ENCODE measurements at places on chromosomes 13 and 19. TPM values are rescaled to one million over a fixed set of nuclear protein-coding genes. Genes with fewer than 3 reads are reported as not detected.

ICAM3 gene
- 11.2 TPM for polyA plus RNA-seq

MADCAM1 gene
- 3.7 TPM for polyA plus RNA-seq

C19orf81 gene
- polyA plus RNA-seq: 4.3 TPM

ZSCAN4 gene
- polyA plus RNA-seq: not detected

ZNF536 gene
- polyA plus RNA-seq: 2.9 TPM

ODAD3 gene
- 2.0 TPM for polyA plus RNA-seq

DNA sequence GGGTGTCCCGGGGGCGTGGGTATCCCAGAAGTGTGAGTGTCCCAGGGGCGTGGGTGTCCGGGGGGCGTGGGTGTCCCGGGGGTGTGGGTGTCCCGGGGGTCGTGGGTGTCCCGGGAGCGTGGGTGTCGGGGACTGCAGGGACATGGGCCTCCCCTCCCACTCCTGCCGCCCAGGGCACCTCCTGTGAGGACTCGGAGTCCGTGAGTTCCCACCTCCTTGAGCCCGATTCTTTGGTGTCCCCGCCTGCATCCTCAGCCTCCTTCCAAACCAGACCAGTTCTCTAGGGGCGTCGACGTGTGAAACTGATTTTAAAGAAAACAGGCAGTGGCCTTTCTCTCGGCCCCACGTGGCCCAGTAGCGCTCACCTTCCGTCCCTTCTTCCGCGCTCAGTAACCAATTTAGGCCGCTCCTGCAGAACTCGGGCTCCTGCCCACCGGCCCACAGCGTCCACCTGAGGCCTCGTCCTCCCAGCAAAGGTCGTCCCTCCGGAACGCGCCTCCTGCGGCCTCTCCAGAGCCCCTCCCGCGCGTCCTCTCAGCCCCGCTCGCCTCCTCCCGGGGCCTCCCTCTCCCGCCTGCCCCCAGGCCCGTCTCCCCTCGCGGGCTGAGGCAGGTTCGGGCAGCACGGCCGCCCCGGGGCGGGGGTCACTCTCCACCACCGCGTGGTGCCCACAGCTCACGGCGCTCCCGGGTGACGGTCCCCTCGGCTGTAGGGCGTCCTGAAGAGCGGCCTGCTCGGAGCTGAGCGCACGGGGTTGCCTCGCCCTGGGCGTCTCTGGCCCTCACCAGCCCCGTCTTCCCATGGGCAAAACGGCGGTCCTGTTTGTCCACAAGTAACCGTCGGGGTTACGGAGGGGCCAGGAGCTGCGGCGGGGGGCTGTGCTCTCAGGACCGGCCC lies 3.8 kb downstream of the F7 start:
- DNase-seq: no peak

- no peak for DNase-seq
Measured at GRCh38 chr13:98922306-98922705, 55.6 kb downstream of the DOCK9 start.

- DNase-seq: no peak
Measured at GRCh38 chr19:2119921-2120785, 23.4 kb downstream of the IZUMO4 start.

GRCh38 chr19:6590827-6591319 lies at the start of gene CD70:
Gene CD70, minus strand, starts transcription at chr19:6591150. Its CDS starts 148 bp downstream, at chr19:6591002.
- no peak for DNase-seq

DNA sequence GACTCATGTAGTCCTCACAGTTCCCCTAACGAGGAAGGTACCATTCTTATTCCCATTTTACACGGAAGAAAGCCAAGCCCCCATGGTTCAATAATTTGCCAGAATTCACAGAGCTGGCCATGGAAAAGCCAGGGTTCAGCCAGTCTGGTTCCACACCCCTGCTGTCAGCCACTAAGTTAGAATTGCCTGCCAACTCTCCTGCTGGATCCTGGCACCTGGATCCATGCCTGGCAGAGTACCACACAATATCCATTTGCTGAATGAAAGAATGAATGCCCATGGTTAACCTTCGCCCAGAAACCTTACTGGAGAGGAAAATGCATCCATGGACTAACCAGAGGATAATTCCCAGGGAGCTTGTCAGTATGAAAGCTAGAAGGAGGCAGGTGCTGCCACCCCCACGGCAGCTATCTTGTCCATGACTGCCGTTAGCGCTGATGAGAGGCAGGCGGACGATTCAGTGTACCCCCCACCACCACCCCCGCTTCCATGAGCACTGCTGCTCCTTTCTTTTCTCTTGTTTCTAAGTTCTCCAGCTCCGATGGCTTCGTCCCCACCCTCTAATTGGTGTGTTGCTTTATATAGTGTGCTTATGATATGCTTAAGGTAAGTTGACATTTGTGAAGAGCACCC lies 114.5 kb downstream of the SLC7A1 start:
- DNase-seq: no peak

GRCh38 chr19:13115936-13116281 lies 631 bp downstream of the TRMT1 start:
- no peak for DNase-seq

GRCh38 chr13:57874530-57874929 lies 243.0 kb downstream of the PCDH17 start:
- no peak for DNase-seq

DNA sequence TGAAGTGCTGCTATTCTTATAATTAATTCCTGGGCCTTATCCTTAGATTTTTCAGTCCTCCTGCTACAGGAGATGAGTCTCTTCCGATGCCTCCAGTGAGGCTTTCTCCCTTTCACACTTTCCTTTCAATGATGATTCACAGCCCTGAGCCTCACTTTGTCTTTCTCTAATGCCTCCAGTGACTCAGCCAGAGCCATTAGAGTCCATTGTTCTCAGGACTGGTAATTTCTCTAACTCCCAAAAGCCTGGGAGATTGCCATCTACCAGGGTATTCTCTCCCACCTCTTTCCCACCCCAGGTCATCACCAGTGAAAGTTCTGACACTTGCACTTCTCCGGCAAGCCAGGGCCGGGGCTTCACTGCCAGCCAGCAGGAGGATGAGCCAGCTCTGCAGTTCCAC lies 49.6 kb upstream of the ARGLU1 start:
- no peak for DNase-seq

DNA sequence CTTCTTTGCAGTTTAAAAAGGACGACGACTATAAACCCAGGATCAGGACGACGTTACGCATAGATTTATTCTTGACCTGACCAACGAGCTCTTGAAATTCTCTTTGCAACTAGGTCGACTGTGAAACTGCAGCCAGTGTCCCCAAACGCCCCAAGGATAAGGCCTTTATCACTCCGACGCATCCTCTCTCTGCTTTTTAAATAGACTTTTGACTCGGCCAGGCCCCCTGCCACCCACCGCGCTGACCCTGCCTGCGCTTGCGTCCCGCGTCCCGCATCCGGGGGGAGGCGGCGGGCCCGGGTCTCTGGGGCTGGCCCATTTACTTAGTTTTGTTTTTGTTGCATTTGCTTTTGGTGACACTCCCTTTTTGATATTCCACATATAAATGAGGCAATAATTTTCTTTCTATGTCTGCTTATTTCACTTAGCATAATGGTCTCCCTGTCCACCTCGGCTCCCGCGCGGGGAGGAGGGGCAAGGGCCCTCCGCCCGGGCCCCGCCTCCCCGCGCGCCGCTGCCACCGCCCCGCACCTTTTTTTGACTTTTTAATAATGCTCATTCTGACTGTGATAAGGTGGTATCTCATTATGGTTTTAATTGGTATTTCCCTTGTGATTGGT lies 17.4 kb downstream of the RB1 start:
- no peak for DNase-seq

GRCh38 chr13:112771877-112772538 lies 82.2 kb downstream of the ATP11A start:
- no peak for DNase-seq

GRCh38 chr13:90177512-90177911 lies 1170.0 kb upstream of the MIR17HG start:
- DNase-seq: no peak

DNA sequence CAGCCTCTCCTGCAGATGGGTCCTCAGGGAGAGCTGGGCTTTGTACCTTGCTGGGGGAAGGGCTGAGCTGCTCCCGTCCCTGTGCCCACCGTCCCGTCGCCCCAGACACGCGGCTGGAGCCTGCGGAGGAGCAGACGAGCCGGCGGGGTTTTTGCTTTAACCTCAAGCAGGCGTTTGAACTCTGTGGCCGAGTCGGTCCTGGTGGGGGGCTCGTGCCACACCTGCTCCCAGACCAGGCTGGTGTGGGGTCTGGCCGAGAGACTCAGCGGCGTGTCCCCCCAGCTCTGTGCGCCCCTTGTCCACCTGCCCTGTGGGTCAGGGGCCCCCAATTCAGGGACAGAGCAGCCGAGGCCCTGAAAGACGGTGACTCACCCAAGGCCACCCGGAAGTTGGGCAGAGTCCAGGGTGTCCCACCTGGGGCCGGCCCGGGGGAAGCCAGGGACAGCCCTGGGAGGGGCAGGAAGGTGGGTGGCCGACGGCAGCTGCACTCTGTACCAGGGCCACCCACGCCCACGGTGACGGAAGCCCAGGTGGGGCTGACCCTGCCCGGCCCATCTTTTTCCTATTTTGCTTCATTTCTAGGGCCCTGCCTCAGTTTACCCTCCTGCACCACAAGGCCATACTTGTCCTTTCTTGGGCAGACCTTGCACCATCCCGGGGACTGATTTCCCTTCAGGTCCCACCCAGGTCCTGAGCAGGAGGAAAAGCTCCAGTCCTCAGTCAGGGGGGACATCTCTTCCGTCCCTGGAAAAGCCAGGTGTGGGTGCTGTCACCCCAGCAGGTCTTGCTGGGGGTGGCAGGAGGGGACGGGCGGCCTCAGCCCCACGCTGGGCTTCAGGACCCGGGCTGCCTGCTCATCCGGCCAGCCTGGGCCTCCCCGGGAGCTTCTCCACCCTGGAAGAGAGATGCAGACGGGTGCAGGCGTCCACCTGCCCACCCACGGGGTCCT lies 5.3 kb downstream of the EFNA2 start:
- no peak for DNase-seq

DNA sequence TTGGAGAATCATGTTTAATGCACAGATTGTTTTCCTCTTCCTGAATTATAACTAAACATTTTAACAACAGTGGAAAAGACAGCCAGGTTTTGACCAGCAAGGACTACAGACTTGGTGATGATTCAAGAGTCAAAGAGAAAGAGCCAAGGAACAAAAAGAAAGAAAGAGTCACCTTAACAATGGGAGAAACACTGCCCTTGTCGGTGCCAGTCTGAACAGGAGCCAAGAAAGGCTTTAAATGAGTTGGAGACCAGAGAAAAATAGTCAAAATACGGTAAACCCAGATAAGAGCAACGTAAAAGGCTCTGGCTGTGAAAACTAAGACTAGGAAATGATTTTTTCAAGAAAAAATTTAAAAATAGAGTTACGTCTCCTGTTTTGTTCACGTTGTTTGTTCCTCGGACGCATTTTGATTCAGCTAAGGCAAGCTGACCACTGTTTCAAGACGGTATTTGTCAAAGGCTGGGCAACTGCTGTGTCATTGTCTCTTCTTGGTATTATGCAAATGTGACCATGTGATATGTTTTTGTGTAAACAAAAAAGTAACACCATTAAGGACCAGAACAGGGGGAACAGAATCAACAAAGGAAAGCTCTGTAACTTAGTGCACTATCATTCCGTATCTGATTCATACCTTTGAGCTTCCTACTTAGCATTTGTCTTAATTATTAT lies 634.5 kb downstream of the LIG4 start:
- DNase-seq: no peak

GRCh38 chr13:99677116-99677951 lies 176.1 kb downstream of the TM9SF2 start:
- no peak for DNase-seq

GRCh38 chr13:25963674-25964073 lies 88.1 kb downstream of the SHISA2 start:
- no peak for DNase-seq

Data from left renal cortex interstitium (tissue), 4 donors.